ENCODE measurements at places on chromosomes 12 and 14. TPM values are rescaled to one million over a fixed set of nuclear protein-coding genes. Genes with fewer than 3 reads are reported as not detected.

- no peak for DNase-seq
Measured at GRCh38 chr12:6618483-6619225, 11.5 kb upstream of the CHD4 start.

GRCh38 chr14:103514596-103515421, 7.8 kb downstream of the CKB start:
- no peak for DNase-seq

DNA sequence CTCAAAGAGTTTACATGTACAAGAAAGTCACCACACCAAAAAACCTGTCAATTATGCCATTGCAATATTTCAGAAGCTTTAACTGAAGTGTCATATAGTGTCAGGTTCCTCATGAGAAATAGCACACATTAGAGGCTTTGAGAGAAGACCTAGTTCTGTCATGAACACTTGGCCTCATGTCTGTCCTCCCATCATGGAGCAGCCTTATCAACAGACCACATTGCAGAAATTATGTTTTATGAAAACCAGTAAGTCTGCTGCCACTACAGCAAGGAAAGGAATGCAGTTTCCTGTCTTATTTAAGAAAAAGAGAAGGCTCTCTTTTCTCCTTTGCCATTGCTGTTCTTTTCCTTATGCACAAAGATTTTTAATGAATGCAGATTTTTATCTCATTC, 26.2 kb upstream of the CLEC2D start:
- DNase-seq, result no peak

DNA sequence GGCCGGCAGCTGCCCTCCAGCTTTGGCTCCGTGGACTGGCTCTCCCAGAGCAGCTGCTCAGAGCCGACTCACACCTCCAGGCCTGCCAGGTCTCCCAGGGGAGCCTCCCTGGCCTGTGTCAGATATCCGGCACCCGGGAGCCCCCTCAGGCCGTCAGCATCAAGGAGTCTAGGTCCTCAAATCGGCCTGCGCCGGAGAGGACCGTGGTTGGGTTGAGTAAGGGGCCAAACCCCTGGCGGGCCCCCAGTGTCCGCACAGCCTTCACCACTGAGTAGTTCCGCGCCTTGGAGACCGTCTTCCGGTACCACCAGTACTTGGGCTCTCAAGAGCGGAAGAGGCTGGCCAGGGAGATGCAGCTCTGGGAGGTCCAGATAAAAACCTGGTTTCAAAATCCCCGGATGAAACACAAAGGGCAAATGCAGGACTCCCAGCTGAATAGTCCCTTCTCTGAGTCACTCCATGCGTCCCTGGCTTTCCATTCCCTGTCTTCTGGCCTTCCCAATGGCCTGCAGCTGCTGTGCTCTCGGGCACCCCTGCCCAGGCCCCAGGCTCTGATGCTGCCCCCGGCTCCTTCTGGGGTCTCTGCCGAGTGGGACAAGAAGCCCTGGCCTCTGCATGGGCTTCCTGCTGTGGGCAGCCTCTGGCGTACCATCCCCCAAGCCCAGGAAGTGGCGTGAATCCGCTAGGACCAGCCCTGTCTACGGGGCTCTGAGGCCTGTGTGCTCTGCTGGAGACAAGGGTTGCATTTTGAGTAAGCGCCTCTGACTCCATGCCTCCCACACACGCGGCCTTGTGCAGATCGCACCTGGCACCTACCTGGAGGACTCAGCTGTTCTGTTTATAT, 245.1 kb upstream of the ATXN7L3B start:
- peak; percentile 0 for DNase-seq

DNA sequence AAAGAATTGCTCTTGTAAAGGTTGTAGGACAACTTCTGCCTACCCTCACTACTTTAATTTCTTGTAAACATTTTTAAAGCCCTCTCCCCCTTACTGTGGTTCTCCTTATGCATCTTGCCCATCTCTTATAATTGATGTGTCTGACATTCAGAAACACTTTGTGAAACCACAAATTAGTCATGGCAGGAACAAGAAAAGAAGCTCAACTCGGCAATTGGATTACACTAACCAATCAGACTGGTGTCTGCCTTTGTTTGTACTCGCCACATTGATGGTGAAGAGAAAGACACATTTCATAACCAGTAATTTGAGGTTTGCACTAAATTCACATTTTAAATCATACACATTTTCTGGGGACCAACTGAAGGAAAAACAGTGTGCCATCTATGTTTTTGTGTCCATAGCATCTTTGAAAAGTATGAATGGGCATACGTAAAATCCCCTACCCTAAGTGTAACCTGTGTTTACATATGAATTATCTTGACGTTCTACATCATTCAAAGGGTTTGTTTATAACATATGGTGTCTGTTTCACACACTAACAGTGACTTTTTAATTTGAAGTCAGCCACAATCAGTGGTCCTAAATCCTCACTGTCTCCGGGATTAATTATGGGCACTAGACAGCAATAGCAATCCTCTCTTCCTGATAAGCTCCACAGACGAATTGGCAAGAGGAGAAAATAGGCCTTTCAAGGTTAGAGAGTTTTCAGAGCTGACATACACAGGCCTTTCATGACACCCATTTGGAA, 49.9 kb downstream of the OTX2 start:
- no peak for DNase-seq

DNA sequence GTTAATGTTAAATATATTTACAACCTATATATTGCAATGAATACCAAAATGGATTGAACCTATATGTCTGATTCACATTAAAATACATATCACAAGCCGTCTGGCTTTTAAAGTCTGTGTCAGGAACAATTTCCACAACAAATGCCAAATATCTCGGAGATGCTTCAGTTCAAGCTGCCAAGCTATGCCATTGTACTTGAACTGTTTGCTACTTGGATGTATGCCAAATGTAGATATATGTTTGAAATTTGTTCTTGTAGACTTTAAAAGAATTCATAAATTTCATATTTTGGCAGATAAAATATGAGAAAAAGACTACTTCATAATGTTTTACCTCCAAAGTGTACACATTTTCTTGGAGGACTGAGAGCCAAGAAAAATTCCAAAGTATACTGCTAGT, 37.0 kb downstream of the WASHC3 start:
- no peak for DNase-seq

DNA sequence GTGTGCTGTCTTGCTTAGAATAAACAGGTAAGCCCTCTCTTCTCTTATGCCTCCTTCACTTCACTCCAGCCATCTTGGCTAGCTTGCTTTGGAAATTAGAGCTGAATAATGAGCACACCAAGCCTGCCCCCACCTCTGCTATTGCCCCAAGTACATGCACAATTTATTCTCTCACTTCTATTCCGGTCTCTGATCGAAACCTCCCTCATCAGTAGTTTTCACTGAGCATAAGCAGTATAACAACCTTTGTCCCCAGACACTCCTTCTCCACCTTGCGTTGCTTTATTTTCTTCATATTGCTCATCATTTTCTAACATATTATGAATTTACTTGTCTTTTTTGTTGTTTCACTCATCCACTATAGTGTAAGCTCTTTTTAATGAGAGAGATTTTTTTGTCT, 253.4 kb downstream of the GXYLT1 start:
- DNase-seq, result no peak

- no peak for DNase-seq
Measured at GRCh38 chr12:46915082-46915481, 89.3 kb upstream of the SLC38A4 start.

Gene SPSB2
- polyA plus RNA-seq, result 8.2 TPM

Gene SYNDIG1L
- not detected for polyA plus RNA-seq

Gene MYL6
- polyA plus RNA-seq, result 1,931 TPM
